ENCODE measurements at places on chromosomes 2 and 18.

DNA sequence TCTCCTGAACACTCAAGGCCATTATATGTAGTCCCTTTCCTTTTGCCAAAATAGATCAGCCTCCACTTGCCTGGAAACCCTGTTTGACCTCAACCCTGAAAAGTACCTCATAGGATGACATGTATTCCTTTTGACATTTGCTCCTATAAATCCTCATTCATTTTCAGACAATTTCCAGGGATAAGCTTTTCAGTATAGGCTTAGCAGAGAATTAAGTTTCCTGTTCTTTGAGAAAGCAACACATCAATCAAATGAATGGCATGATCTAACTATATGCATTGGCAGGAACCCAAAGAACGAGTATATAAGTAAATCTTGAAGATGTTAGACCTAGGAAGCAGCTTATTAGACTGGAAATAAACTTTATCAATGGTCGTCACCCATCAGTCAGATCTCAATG, 483.0 kb downstream of the CCDC85A start:
- DNase-seq = no peak

DNA sequence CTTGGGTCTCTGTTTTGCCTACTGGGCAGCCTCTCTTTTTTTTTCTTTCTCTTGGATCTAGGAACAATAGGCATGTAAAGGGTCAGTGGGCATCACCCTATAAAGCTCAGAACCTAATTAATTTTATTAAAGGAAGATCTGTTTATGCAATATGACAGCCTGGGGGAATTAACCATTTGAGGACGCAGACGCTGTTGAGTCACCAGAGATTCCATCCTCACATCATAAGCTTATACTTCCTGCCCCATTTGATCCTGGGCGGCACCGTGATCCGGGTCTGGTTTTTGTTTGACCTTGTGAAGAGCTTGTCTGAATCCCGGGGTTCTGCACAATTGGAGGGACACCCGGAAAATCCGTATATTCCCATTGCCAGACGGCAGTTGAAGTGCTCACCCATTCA, 16.8 kb upstream of the BCL11A start:
- no peak for DNase-seq

DNA sequence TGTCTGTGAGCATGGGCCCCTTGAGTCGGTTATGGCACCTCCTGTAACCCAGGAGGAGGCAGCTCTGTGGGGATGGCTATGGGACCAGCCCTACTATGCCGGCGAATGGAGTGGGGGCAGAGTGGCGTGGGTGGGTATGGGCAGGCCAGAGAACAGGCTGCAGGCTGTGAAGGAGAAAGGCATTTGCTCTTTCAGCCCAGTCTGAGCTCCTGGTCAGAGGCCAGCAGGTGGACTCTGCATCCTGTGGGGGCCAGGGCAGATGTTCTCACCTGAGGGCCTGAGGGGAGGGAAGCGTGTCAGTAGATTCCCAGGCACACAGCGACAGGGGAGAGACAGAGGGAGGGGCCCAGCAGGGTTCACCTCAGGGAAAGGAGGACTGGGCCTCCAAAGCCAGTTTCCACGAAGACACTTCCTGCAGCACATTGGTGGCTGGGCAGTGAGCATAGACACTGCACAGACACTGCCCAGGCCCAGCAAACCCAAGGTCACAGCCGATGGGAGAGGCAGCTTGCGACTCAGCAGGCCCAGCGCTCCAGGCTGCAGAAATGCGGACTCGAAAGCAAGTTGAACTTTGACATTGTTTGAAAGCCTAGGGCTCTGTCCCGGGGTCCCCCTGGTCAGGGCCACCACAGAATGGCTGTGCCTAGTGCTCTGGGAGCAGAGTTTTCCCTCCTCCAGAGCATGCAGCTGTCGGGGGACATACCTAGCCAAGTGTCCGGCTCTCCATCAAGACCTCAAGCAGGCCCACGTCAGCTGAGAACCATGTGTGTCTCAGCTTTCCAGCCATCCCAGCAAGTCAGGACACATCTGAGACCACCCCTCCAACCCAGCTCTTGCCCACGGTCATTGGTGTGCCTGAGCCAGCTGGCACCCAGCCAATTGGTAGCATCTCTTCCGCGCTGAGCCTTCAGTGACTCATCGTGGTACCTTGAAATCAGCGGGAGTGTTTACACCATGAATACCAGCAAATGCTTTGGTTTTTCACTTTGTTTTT, 53.8 kb downstream of the TGOLN2 start:
- DNase-seq = no peak

DNA sequence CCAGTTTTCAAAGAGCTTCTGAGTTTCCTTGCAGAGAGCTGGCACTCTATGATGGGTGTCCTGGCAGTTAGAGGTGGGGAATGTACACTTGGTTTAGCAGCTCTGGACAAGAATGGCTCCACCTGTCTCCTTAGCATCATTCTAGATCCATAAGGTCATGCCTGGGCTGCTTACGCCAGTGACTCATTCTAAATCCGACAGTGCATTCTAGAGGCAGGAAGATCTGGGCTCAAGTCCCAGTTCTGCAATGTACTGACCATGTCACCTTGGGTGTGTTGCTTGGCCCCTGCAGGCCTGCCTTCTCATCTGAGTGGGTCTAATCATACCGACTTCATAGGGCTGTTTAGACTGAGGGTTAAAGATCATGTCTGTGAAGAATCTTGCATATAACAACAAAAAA, 46.5 kb downstream of the PTGR3 start:
- no peak for DNase-seq

DNA sequence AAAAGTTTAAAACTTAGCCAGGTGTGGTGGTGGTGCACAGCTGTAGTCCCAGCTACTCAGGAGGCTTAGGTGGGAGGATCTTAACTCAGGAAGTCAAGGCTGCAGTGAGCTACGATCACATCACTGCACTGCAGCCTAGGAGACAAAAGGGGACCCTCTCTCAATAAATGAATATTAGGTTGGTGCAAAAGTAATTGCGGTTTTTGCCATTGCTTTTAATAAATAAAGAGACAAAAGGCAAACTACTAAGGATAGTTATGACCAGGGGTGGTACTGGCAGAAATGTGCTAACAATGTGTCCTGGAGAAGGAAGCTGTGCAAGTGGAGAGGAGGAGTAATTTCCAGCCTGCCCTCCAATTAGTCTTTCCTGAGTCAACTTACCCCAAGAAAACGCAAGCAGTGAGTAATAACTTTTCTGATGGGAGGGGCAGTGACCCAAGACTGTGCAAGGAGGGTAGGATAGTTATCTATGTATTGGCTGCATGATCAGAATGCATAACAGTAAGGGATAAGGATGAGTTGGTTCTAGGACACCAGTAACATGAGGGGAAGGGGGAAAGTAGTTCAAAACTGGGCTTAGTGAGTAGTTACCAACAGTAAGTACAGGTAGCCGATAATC, 1.5 kb downstream of the EXOC6B start:
- DNase-seq = no peak

GRCh38 chr2:95044601-95045000, 19.1 kb downstream of the MAL start:
- no peak for DNase-seq

- no peak for DNase-seq
Observed at GRCh38 chr2:104871972-104872865, 18.3 kb downstream of the POU3F3 start.

- DNase-seq = no peak
Observed at GRCh38 chr18:1177232-1177631, 272.6 kb downstream of the ADCYAP1 start.

GRCh38 chr2:49973436-49973835, 819.1 kb upstream of the FSHR start:
- no peak for DNase-seq

DNA sequence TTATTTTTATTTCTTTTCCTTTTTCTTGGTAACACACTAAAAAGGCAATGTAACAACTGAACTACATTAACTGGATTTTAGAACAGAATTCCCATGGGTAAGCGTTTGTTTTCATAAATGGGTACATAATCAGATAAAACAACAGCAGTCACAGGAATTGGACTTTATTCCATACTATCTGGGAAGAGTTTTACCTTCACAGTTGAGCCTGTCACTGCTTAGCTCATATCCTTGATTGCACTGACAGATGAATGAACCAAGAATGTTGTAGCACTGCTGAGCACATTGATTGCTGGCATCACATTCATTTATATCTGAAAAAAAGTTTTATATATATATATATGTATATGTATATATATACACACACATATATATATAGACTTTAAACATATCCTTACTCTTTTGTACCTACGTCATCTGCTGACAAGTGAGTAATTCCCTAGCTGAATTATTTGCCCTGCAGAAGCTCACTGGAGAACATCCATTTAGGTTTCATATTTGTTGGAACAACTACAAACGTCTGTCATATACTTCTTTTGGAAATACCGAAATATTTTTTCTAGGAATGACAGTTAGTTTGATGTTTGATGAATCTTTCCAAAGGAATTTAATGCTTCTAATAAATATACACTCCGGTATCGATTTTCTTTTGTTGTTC, 47.0 kb downstream of the EFEMP1 start:
- DNase-seq = no peak

DNA sequence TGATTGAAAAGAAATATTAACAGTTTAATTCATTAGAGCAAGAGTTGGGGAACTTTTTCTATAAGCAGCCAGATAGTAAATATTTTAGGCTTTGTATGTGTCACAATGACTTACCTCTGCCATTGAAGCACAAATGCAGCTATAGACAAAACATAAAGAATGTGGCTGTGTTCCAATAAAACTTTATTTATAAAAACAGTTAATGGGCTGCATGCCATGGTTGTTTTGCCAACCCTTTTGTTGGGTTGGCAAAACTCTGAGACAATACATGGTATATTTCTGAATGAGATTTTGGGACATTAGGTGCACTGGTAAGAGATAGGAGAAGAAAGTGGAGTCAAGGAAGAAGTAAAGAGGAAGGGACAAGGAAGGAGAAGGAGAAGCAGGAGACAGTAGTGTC, 61.8 kb upstream of the CERS6 start:
- DNase-seq = no peak

- DNase-seq = no peak
Observed at GRCh38 chr2:45435316-45435715, 175.8 kb downstream of the SRBD1 start.

GRCh38 chr2:68745006-68745405, 10.4 kb downstream of the ARHGAP25 start:
- no peak for DNase-seq

GRCh38 chr2:8260213-8260612, 421.6 kb upstream of the ID2 start:
- DNase-seq = no peak

DNA sequence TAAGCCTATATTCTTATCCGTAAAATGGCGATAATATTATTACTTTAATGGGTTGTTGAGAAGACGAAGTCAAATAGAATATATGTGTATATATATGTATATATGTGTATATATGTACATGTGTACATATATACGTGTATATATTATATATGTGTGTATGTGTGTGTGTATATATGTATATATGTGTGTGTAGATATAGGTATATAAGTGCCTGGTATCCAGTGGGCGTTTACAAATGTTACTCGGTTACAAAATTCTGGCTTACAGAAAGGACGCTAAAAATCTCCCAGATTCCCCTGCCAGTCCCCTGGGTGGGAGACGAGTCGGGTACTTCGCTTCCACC, 295 bp upstream of the MTX2 start:
- DNase-seq = no peak

DNA sequence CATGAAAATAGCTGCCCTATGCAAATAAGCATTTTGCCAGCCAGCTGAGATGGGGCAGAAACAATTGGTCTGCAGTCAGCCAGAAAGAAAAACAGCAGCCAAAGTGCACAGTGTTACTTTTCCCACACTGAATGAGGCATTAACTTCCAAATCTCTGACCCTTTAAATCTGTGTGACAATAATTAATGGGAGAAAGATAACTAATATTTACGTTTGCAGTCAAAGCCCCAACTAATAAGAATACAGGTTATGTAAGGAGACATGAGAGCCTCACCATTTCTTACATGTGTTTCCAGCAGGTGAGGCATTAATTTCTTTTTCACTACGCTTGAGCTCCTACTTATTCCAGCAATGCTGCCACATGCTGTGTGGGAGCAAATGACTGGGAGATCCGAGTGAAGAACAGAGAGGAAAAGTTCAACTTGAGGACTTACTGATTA, 339.0 kb downstream of the SATB2 start:
- DNase-seq = no peak
